Stimulated activated CD4-positive, alpha-beta T cell treated with anti-CD3 and anti-CD28 coated beads, TNF-alpha, amount 100 ng/mL, for 24 hours (primary cell): ENCODE measurements at places on chromosomes 16 and 17.

GRCh38 chr17:62704381-62704971, 77.0 kb downstream of the MRC2 start:
- no peak for DNase-seq

GRCh38 chr16:12084436-12084835, 107.9 kb downstream of the SNX29 start:
- DNase-seq: no peak

DNA sequence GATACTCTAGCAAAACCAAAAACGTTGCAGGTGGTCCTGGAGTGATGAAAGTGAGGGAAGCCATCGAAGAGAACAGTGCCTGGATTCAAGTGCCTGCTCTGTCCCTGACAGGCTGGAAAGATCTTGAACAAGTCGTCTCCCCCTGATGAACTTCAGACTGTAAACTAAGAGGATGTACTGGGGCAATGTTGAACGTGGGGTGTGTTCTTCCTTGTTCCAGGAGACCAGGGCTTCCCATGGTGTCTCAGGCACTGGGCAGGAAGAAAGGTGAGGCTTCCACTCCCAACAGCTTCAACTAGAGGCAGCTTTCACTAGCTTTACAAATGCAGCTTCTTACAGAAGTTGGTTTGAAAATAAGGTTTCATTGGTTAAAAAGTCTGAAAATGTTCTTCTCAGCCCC, 21.4 kb upstream of the NF1 start:
- DNase-seq: no peak

DNA sequence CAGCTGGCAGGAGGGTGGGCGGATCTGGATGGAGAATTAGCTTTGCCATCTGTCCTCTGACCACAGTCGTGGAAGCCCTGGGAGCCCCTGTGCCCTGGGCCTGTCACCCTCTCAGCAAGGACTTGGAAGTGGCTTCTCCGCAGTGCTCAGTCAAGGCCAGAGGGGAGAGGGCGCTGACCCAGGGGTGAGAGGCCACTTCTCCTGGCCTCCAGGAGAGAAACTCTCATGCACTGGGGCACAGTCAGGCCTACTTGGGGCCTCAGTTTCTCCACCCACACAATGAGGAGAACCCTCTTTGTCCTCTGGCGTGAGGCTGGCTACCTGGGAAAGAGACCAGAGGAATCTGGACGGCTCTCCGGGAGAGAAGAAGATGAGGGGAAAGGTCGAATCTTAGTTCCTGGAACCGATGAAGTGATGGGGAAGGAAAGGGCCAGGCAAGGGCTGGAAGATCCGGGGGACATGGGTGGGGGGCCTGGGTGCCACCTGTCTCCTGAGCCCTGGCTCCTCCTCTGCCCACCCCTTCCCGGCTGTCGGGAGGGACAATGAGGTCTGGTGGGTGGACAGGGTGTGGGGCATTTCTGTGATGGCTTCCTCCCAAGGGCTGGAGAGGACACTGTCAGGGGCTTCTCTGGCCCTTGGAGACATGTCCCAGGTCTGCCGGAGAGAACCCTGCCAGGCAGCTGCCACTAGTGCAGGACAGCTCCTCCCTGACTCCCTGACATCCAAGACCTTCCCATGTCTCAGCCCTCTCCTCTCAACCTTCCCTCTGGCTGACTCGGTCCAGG, 9.0 kb upstream of the ARHGAP27 start:
- no peak for DNase-seq

GRCh38 chr17:20200016-20200795, 191.0 kb downstream of the SPECC1 start:
- no peak for DNase-seq

DNA sequence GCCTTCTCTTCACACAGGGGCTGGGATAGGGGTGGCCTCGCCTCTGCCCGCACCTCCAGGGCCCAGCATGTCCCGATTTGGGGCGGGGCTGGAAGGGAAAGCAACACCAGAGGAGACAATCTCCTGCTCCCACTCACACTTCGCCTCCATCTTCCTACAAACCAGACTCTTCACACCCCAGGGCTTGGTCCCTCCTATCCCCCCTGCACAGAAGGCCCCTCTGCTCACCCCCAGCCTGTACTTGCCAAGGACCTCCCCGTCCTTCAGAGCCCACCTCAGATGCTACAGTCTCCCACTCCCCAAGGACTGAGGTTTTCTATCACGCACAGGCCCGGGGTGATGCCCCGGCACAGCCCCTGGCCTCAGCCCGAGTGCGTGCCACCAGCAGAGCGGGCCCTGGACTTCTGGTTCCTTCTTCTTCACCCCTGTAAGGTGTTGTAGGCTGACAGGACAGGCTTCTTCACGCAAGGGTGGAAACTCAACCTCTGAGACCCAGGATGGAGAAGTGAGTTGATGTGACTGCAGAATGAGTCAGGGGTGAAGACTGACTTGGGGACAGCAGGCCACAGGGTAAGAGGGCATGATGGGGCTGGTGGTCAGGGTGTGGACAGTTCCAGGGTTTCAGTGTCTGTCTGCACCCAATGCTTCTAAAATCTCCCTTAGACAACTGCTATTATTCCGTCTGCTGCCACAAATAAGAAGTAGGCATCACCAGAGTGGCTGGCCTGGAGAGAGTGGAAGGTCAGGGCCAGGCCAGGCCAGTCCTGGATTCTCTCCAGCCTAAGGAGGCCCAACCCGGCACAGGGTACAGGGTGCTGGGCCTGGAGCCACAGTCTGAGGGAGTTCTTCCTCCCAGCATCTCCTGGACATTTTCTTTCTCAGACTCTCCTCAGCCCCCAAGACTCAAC, 2.5 kb downstream of the ITGAE start:
- DNase-seq: no peak

GRCh38 chr16:67995423-67995822, 3.9 kb downstream of the DPEP2 start:
- no peak for DNase-seq
